ENCODE measurements at places on chromosomes 4 and X.

DNA sequence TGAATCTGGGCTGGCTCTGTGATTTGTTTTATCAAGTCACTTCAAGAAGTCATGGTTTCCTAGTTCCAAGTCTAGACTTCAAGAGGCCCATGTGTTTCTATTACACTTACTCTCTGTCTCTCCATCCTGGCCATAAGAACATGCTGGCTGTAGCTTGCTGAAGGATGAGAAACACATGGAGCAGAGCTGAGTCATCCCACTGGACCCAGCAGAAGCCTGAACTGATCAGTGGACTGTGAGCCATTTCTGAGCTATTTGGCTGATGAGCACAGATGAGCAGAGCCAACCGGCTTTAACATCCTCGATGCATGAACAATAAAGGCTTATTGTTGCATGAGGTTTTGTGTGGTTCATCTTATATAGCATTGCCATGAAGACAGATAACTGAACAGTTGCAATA, 290.6 kb upstream of the BOD1L1 start:
- no peak for DNase-seq

- no peak for DNase-seq
These were observed 203.3 kb upstream of the JADE1 start for GRCh38 chr4:128606173-128606572.

- no peak for DNase-seq
These were observed 21.6 kb upstream of the CCNQ start for GRCh38 chrX:153620576-153620975.

GRCh38 chrX:54980334-54980733, 13.7 kb downstream of the PFKFB1 start:
- no peak for DNase-seq

- DNase-seq, result no peak
These were observed 86.2 kb downstream of the NHSL2 start for GRCh38 chrX:71996826-71997225.

- DNase-seq, result no peak
These were observed 185.2 kb downstream of the KLHL4 start for GRCh38 chrX:87702795-87703194.

GRCh38 chrX:112651766-112652165, 28.0 kb downstream of the LHFPL1 start:
- DNase-seq, result no peak

- no peak for DNase-seq
These were observed 22.4 kb upstream of the MGST2 start for GRCh38 chr4:139643042-139643895.

- DNase-seq, result no peak
These were observed 42.2 kb upstream of the GUCY1A1 start for GRCh38 chr4:155624478-155624877.

DNA sequence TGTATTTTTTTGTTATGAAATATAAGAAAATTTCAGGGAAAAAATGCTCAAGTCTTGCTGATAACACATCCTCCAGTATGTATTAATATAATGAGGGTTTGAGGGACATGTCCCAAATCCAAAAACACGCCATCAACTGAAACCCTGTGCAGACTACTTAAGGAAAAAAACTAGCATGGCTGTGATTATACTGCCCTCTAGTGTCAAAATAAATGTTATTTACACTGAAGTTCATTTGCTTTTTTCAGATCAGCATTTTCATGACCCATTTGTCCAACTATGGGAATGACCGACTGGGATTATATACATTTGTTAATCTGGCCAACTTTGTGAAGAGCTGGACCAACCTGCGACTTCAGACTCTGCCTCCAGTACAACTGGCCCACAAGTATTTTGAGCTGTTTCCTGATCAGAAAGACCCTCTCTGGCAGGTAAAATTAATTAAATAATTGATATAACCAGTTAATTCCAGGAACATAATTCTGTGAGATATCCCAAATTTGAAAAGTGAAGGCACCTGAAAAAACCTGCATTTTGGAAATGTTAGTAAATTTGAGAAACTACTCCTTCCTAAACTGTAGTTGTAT, 128.5 kb downstream of the PRSS12 start:
- no peak for DNase-seq

- DNase-seq, result no peak
These were observed 49.6 kb downstream of the TSC22D3 start for GRCh38 chrX:107725761-107726555.

- no peak for DNase-seq
These were observed 562.3 kb downstream of the KCNIP4 start for GRCh38 chr4:21386166-21386780.

- DNase-seq, result no peak
These were observed 164.7 kb upstream of the SLC7A11 start for GRCh38 chr4:138406876-138407275.

GRCh38 chr4:57424232-57424897, 314.2 kb upstream of the IGFBP7 start:
- DNase-seq, result no peak

- no peak for DNase-seq
These were observed at the start of gene CCNQ for GRCh38 chrX:153598541-153599191. CCNQ (minus strand) TSS chrX:153599139; CDS start chrX:153599073, 66 bp downstream.

DNA sequence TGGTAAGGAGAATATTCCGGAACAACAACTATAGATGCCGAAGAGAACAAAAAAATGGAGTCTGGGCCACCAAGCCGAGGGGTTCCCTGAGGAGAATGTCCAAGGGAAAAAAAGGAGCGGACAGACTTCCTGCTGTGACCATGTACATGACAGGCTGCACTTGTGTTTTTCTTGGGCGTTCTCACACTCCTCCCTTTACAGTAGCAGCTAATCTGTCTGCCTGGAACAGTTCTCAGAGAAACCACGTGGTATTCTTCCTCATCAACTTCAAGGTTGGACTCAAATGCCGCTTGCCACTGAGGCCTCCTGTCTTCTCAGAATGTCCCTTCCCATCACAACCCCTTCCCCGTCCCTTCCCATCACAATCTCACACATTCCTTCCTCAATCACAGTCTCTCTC, 30.8 kb upstream of the MTNR1A start:
- DNase-seq, result no peak

DNA sequence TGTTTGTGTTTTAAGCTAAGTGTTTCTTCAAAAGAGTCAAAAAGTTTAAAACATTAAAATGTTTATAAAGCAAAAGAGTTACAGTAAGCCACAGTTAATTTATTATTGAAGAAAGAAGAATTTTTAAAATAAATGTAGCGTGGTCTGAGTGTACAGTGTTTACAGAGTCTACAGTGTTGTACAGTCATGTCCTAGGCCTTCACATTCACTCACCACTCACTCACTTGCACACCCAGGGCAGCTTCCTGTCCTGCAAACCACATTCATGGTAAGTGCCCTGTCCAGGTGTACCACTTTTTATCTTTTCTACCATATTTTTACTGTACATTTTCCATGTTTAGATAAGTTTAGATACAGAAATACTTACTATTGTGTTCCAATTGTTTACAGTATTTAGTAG, 239.7 kb upstream of the AGA start:
- DNase-seq, result no peak

DNA sequence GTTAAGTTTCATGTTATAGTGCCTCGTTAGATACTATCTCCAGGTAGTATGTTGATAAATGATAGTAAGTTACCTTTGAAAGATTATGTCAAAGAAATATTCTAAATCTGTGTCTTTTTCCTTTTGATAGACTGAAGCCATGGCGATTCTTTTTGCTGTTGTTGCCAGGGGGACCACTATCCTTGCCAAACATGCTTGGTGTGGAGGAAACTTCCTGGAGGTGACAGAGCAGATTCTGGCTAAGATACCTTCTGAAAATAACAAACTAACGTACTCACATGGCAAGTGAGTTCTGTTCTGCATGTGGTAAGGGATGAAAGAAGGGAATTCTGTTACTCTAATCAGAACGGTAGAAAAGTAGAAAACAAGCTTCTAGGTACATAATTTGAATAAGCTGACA, 8.2 kb downstream of the VAMP7 start:
- DNase-seq, result no peak

DNA sequence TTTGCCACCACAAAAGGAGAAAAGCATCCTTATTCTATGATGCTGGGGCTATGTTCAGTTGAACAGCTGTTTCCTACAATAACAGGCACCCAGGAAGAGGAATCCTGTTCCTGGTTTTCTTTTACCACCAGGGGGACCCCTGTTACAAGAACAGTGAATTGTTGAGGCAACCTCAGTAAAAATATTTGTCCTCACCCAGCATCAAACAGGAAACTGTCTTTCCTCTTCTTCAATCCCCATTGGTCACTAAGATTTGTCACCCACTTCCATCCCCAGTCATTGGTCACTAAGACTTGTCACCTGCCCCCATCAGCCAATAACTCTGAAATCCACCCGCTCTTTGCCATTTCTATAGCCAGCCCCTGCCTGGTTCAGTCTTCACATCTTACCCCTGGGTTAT, 143.5 kb upstream of the GALNT7 start:
- peak; percentile 4 for DNase-seq

DNA sequence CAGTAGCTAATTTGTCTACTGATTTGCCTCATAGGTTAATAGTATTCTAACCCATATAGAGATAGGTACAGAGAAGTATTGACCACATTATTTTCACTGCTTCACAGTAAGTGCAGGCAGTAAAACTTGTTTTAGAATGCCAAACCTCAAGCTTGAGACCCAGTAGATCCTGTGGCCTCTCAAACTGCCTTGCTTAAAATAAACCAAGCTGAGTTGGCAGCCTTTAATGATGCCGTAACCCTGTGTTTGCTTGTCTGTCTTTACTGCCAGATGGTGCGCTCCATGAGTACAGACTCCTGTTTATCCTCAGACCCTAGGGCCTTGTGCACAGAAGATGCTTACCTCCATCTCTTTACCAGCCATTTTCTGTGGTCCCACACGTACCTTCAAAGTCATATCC, 50.8 kb downstream of the ANXA3 start:
- no peak for DNase-seq

GRCh38 chr4:151260526-151260925, 16.4 kb upstream of the PRSS48 start:
- no peak for DNase-seq

- no peak for DNase-seq
These were observed 195.1 kb upstream of the EDNRA start for GRCh38 chr4:147285751-147286150.

GRCh38 chr4:114807357-114807756, 208.8 kb downstream of the UGT8 start:
- no peak for DNase-seq

DNA sequence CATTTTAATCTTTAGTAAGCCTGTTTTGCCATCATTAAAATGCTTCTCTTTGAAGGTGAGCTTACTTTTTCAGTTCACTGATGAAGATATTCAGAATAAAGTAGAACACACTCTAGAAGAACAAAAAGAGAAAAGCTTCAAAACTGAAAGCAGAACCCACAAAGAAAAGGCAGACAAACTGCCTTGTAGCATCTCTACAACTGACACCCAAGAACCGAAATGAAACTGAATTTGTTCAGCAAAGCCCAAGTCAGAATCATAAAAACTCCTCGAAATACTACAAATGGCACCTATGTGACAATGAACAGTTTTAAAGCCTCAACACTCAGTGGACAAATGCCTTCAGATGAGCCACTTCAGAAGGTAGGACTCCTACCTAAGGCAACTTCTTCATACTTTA, 83.6 kb downstream of the MAML3 start:
- no peak for DNase-seq

- no peak for DNase-seq
These were observed 53.6 kb downstream of the DDX60 start for GRCh38 chr4:168264903-168265302.

DNA sequence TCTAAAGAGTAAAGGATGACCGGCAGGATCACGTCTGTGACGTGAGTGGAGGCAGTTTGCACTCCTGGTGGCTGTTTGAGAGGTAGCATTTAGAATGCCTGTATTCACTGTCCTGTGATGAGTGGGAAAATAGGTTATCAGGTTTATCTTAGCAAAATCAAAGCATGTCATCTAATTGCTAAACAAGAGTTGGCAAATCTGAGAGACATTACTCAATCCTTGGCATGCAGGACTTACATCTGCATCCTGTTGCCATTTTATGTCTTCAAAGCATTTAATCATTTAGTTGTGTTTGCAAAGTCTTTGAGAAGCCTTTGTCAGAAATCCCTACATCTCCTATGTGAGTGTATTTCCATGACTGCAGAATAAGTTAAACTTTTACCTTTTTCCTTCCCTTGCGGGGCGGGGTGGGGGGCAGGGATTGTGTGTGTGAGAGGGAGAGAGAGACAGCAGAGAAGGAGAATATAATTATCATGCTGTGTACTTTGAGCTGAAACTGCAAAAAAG, 41.4 kb upstream of the MSANTD1 start:
- DNase-seq, result no peak

DNA sequence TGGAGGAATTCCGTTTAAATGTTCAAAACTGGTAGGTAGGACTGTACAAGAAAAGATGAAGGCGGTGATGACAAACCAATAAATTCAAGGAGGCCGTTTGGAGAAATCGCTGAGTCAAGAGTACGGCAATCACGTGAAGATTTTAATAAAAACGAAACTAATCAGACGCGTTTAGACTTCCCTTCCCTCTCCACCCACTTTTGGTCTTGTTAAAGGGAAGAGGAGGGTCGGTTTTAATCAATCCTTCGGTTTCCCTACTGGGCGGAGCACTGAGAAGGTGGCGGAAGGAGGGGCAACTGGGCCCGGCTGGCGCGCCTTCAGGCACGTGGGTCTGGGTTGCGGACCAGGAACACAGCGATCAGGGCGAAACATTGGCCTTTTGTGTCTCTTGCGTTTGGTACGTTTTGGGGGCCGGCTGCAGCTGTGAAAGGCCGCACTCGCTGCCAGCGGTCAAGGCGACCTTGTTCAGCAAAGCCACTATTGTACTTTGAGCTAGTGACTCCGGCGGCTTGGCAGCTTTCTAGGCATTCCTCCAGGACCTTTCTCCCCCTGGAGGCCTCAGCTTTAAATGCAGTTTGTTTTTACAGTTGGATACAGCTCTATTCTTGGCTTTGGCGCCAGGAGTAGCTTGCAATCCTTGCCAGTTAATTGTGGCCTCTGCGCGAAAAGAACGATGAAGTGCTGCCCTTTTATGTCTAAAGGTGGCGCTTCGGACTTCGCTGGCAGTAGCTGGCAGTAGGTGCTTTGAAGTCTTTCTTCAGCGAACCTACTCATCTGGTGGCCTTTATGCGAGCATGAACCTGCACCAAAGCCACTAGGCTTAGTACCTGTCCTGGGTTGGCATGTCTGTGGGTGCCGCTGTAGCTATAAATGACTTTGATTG, 16.8 kb upstream of the LAMP2 start:
- peak; percentile 27 for DNase-seq

DNA sequence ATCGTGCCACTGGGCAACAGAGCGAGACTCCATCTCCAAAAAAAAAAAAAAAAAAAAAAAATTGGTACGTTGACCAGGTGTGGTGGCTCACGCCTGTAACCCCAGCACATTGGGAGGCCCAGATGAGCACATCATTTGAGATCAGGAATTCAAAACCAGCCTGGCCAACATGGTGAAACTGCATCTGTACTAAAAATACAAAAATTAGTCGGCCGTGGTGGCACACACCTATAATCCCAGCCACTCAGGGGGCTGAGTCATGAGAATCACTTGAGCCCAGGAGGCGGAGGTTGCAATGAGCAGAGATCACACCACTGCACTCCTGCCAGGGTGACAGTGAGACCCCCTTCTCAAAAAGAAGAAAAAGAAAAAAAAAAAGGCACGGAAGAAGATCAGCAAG, 24.5 kb downstream of the RBMX start:
- DNase-seq, result no peak

DNA sequence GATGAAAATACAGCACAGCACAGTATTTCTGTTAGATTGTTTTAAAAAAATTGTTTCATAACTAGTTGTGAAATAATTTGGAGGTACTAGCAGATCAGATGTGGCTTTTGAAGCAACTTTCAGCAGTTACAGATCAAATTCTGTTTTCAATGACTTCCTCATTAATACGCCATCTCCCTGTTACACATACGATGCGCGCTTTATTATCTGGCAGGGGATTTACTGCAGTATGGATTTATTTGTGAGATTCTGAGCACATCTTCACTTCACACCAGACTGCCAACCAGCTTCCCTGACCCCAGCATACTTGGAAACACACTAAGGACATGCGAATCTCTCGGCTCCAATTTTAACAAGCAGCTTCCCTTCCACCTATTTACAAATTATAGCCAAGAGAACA, 235.5 kb upstream of the DIAPH2 start:
- DNase-seq, result no peak
